HT-29 (cell line): ENCODE measurements at places on chromosomes 12 and 14.

DNA sequence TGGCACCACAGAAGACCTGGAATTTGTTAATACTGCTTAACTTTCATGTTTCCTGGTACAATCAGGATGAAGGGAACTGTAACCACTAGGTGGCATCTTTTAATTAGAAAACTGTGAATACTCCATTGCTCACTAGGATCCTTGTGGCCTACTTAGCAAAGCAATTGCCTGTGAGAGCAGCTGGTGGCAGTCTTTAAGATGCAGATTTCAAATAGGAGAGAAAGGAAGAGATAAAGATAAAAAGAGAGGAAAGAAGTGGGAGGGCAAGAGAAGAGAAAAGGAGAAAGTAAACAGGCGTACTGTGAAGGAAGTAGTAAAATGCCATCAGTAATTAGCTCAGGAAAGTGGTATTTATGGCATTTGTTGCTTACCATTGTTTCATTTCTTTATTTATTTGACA, 114.5 kb downstream of the RAD51B start:
- DNase-seq, result peak; percentile 79

- no peak for DNase-seq
These were observed 89.7 kb downstream of the CAND1 start for GRCh38 chr12:67358781-67359338.

GRCh38 chr12:53659571-53659981, 16.3 kb downstream of the ATP5MC2 start:
- DNase-seq, result peak; percentile 67

DNA sequence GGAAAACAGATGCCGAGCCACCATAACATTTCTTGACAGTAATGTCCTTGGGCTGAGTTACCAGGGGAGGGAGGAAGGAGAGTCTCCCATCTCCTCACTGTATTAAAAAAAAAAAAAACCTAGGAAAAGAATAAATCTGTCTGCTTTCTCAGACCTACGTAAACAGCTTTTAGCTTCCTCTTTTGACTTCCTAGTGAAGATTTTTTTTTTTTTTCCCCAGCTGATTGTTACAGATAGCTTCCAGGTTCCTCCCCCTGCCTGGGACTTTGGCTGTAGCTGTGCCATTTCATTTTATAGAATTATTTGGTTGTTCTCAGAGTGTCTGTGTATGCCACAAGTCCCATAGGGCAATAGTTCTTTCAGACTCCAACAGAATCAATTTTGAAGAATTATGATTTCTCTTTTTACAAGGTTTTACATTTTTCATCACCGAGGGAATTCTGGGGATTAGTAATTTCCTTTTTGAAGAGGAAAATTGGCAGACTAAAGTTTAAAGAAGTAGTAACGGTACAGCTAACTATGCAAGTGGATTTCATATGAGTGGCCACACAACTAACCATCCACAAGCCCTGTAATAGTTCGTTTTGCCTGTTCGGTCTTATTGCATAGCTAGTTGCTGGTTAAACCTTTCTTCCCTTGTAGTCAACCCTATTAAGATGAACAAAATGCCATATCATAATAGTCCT, 23.1 kb upstream of the GNS start:
- DNase-seq, result no peak

- no peak for DNase-seq
These were observed 108.2 kb downstream of the TSPAN9 start for GRCh38 chr12:3185260-3185870.
